ENCODE measurements at places on chromosomes 2 and 18.

- no peak for DNase-seq
Measured at GRCh38 chr2:27018142-27018541, 14.6 kb upstream of the TMEM214 start.

DNA sequence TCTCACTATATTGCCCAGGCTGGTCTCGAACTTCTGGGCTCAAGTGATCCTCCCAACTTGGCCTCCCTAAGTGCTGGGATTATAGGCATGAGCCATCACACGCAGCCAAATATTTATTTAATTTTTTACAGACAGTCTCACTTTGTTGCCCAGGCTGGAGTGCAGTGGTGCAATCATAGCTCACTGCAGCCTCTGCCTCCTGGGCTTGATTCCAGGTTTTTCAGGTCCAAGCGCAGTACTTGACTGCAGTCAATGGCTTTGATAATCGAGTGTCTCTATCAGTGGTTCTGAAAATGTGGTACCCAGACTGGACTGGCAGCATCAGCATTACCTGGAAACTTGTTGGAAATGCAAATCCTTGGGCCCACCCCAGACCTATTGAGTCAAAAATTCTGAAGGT, 63.1 kb downstream of the PLB1 start:
- no peak for DNase-seq

DNA sequence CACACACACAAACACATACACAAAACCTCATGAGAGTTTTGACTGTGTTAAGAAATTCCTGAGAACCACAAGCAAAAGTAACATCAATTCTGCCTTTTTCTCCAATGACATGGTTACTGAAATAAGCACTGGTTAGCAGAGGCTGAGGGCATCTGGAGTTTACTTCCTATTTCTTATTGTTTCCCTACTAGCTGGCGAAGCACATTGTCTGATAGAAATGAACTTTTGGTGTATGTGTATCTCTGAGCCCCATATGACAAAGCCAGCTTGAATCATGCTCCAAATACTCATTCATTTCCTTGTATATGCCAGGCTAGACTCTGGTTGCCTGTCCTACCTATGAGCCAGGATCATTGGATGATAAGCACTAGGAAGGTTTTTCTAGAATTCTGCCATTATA, 203.1 kb downstream of the NCKAP5 start:
- DNase-seq: no peak

DNA sequence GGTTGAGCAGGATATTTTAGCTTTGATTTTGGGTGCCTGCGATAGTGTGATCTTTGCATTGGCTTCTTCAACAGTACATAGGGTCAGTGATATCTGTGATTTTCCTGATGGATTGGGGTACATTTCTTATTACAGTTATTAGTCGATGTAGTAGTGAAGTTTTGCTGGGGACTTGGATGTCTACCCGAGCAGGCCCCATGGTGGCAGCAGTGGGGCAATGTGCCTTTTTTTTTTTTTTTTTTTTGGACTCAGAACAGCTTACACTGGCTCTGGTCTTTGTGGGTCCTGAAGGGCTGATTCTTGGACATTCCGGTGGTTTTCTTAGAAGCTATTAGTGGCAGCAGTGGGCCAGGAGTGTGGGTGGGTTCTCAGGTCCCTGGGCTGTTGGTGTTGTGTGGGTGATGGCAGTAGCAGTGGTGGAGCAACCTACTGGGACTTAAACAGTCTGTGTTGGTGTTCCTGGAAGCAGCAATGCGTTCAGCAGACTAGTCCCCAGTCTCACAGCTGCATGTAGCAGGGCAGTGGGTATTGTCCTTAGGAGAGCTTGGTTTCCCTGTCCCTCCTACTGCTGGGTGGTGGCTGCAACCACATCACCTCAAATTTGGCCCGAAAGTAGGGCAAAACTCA, 53.7 kb upstream of the SLC4A10 start:
- DNase-seq: no peak

GRCh38 chr2:163626208-163626607, 109.6 kb downstream of the FIGN start:
- no peak for DNase-seq

- no peak for DNase-seq
Measured at GRCh38 chr2:169080250-169081069, 11.1 kb downstream of the DHRS9 start.

- DNase-seq: no peak
Measured at GRCh38 chr2:232265329-232265728, 113.2 kb upstream of the ALPP start.

DNA sequence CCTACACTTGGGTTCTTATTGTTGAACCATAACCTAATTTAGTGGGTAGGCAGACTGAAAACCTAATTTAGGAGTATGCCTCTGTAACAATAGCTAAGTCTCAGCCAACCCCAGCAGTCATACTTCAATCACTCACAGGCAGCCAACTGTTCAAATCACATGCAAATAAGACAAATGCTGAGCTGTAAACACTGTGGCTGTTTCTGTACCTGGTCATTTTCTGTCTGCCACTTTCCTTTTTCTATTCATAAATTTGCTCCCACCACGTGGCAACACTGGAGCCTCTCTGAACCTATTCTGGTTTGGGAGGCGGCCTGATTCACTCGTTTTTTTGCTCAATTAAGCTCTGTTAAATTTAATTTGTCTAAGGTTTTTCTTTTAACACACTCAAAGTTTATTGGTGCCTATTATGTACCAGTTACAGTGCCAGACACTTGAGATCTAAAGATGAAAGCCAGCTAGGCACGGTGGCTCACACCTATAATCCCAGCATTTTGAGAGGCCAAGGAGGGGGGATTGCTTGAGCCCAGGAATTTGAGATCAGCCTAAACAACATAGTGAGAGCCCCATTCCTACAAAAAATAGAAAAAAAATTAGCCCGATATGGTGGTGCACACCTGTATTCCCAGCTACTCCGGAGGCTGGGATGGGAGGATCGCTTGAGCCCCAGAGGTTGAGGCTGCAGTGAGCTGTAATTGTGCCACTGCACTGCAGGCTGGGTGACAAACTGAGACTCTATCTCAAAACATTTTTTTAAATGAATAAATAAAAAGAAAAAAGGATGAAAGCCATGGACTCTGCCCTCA, 41.1 kb downstream of the THNSL2 start:
- DNase-seq: no peak

GRCh38 chr2:47119001-47119400, 36.1 kb downstream of the STPG4 start:
- DNase-seq: no peak

DNA sequence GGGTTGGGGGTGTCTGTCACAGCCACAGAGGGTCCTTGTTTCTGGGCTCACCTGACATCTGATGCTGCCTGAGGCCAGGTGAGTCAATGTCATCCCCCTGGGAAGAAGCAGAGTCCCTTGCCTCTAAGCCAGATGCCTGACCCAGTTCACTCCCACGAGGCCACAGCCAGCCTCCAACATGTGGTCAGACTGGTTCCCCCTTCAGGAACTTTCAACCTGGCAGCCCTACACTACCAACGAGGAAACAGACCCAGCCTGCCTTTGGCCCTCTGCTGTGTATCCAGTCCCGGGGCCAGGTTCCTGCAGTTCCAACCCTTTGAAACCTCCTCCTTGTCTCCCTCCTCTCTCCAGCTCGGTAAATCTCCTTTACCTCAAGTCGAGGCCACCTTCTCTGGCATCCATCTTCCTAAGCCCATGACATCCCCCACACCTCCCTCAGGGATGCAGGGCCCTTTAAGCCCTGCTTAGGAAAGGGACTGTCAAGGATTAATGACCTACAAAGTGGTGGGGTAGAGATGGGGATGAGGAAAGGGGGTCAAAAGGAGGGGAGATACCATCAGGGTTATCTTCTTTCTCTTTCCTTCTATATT, 49.2 kb upstream of the SMAD2 start:
- DNase-seq: no peak

DNA sequence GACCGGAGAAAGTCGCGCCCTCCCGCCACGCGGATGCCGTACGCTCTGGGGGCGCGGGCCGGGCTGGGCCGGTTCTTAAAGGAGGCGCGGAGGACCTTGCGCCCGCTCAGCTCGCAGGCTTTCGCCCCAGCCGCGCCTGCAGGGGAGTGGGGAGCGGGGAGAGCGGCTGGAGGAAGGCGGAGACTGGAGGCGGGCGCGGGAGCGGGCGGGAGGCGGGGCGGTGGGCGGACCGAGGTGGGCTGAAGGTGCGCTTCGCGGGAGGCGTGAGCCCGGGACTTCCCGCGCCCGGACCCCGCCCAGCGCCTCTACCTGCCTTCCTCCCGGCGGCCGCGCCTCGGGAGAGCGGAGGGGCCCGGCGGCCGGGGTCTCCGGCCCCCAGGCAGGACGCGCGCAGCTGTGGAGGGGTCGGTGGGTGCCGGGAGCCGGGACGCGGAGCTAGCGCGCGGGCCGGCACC, at the start of gene ADRA2B:
Gene ADRA2B, minus strand, starts transcription at position 148 of the 455 bp plus-strand sequence. CDS start 422 bp downstream, outside the sequence.
- peak; percentile 82 for DNase-seq

GRCh38 chr2:12602661-12603060, 114.1 kb upstream of the TRIB2 start:
- DNase-seq: no peak

DNA sequence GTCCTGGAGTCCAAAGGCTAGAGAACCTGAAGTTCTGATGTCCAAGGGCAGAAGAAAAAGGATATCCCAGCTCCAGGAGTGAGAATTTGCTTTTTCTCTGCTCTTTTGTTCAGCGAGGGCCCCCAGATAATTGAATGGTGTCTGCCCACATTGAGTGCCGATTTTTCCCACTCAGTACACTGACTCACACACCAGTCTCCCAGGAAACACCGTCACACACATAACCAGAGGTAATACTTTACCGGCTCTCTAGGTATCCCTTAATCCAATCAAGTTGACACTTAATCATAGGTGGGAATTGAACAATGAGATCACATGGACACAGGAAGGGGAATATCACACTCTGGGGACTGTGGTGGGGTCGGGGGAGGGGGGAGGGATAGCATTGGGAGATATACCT, 161.5 kb downstream of the WDR7 start:
- DNase-seq: no peak

GRCh38 chr2:205885492-205886099, 200.4 kb downstream of the INO80D start:
- DNase-seq: peak; percentile 33

DNA sequence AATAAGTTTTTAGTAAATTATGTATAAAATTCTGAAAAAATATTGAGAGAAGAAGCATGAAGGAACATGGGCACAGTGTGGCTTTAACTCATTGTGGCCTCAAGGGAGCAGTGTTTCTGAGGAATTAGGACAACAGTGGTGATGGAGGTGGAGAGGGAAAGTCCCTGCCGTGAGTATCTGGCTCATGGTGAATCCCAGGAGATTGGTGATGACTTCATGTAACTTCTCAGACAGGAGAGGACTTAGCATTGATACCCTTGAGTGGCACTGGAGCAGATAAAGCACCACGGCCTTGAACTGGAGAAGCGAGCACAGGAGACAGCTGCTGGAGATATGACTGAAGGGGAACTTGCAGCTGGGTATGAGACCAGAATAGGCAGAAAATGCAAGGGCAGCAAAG, 35.0 kb upstream of the LRP1B start:
- no peak for DNase-seq

DNA sequence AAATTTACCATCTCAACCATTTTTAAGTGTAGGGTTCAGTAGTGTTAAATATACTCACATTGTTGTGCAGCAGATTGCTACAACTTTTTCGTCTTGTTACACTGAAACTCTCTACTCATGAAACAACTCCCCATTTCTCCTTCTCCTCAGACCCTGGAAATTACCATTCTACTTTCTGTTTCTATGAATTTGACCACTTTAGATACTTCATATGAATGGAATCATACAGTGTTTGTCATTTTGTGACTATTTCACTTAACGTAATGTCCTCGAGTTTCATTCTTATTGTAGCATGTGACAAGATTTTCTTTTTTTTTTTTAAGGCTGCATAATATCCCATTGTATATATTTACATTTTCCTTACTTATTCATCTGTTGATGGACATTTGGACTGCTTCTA, 203.8 kb downstream of the PLCL1 start:
- DNase-seq: no peak

GRCh38 chr2:128691526-128691925, 372.9 kb upstream of the HS6ST1 start:
- DNase-seq: no peak

GRCh38 chr2:5845798-5846330, 153.7 kb downstream of the SOX11 start:
- DNase-seq: no peak

- no peak for DNase-seq
Measured at GRCh38 chr2:75204833-75205232, 5.5 kb upstream of the TACR1 start.

- peak; percentile 62 for DNase-seq
Measured at GRCh38 chr2:234135750-234136221, 85.3 kb downstream of the SPP2 start.

GRCh38 chr2:163701399-163702195, 34.2 kb downstream of the FIGN start:
- no peak for DNase-seq

- DNase-seq: peak; percentile 88
Measured at GRCh38 chr2:233443511-233444183, 89.4 kb downstream of the DGKD start.

GRCh38 chr2:86037141-86037794, 68.4 kb downstream of the POLR1A start:
- peak; percentile 66 for DNase-seq

DNA sequence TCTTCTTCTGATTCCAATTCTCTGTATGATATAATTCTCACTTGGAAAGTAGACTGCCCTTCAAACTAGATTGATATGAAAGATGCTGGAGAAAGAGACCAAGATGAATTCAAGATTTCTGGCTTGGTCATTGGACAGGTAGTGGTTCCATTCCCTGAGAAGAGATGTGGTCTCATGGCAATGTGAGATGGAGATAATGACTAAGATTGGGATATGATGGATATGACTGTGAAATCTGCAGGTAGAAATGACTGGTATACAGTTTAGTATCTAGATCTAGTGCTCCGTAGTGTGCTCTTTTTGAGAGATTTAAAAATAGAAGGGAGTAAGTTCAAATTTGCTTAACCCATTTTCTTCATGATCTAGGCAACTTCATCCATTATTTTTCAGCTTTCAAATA, 425.4 kb upstream of the TRIB2 start:
- DNase-seq: no peak

DNA sequence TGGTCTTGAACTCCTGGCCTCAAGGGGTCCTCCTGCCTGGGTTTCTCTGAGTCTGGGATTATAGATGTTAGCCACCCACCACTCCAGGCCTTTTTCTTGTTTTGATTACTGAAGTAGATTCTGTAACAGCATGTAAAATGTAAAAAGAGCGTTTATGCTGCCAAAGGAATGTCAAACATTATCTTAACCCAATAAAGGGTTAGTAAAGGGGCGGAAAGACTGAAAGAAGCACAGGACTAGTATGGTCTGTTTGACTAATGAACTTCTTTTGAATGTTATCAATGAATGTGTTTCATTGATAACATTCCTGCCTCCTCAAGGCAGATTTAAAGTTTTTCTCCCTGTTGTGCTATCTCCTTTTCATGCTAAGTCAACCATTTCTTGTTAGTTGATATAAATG, 29.4 kb downstream of the GPD2 start:
- DNase-seq: no peak

GRCh38 chr2:240387669-240388358, 47.6 kb upstream of the GPC1 start:
- DNase-seq: no peak
